Right ventricle myocardium superior (tissue), 1 donor: ENCODE measurements at places on chromosomes 6 and 20. TPM values are rescaled to one million over a fixed set of nuclear protein-coding genes. Genes with fewer than 3 reads are reported as not detected.

The DBNDD2 gene
- total RNA-seq: 350 TPM

The SYTL3 gene
- 11.7 TPM for total RNA-seq

The EYA4 gene
- 20.4 TPM for total RNA-seq

The SPATA25 gene
- 1.7 TPM for total RNA-seq

The MCM3 gene
- total RNA-seq: 19.3 TPM

The MAS1 gene
- total RNA-seq: not detected

The ARMH2 gene
- not detected for total RNA-seq

The VARS2 gene
- 17.2 TPM for total RNA-seq

The TTK gene
- total RNA-seq: 0.32 TPM

The TMEM181 gene
- 8.8 TPM for total RNA-seq

The HECA gene
- 54.2 TPM for total RNA-seq

The FITM2 gene
- 150 TPM for total RNA-seq

The PACSIN1 gene
- 11.3 TPM for total RNA-seq

The FAM217A gene
- not detected for total RNA-seq

The RIPPLY2 gene
- not detected for total RNA-seq

The COL12A1 gene
- total RNA-seq: 10.7 TPM

The PSORS1C2 gene
- total RNA-seq: not detected

The TFAP2D gene
- total RNA-seq: not detected

The SEL1L2 gene
- total RNA-seq: 0.43 TPM

The PDRG1 gene
- 11.1 TPM for total RNA-seq

The DPPA5 gene
- not detected for total RNA-seq

The RAB44 gene
- not detected for total RNA-seq

The KHDC1L gene
- total RNA-seq: not detected

The TSPO2 gene
- not detected for total RNA-seq

The PRICKLE4 gene
- 4.0 TPM for total RNA-seq

The BTN1A1 gene
- not detected for total RNA-seq

The KIAA0408 gene
- total RNA-seq: 3.1 TPM

The CD40 gene
- 7.4 TPM for total RNA-seq

The FOXA2 gene
- not detected for total RNA-seq

The IMPG1 gene
- not detected for total RNA-seq

The NR2E1 gene
- not detected for total RNA-seq

The TRMT11 gene
- total RNA-seq: 13.5 TPM

The PTPN1 gene
- 20.1 TPM for total RNA-seq

The PLCB1 gene
- total RNA-seq: 6.3 TPM

The CLDN20 gene
- total RNA-seq: not detected

The GSTA2 gene
- total RNA-seq: not detected

The MUCL3 gene
- not detected for total RNA-seq

The RNF5 gene
- 94.6 TPM for total RNA-seq

The SCUBE3 gene
- 9.7 TPM for total RNA-seq

The BMP5 gene
- total RNA-seq: 2.4 TPM

The TMEM244 gene
- not detected for total RNA-seq

The TCF21 gene
- 4.1 TPM for total RNA-seq

The TAF4 gene
- 11.6 TPM for total RNA-seq

The RPS6KA2 gene
- 50.2 TPM for total RNA-seq

The TREM1 gene
- 0.67 TPM for total RNA-seq

The TMEM14A gene
- total RNA-seq: 8.4 TPM
